ENCODE measurements at places on chromosomes 13 and 19.

DNA sequence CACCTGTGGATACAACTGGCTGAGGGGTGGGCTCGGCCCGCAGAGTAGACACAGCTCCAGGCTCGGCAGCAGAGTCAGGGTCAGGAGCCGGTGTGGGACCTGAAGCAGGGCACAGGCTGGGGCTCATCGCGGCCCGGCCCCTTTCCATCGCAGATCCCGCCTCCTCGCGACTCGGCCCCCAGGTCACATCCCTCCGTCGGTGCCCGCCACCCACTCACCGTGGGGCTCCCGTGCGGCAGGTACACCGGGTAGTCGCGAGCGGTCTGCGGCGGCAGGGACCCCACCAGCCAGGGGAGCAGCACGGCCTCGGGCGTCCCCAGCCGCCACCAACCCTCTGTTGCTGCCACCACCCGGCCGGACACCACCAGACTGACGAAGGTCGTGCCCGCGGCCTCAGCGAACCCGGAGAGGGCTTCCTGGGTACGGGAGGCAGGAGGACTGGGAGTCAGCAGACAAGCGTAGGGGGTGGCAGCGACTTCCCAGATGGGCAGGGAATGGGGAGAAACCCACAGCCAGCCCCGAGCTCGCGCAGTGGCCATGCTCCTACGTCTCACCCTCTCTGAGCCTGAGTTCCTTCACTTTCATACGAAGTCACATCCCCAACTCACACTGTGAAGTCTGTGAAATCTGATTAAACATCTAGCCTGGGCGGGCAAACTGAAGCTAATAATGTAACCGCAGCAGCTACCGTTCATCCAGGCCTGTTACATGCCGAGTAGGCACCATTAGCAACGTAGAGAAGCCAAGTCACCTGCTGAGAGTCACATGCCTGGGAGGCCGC, 3.7 kb downstream of the FUZ start:
- peak; percentile 39 for DNase-seq

GRCh38 chr13:40136896-40137295, 481.4 kb downstream of the COG6 start:
- DNase-seq = no peak

DNA sequence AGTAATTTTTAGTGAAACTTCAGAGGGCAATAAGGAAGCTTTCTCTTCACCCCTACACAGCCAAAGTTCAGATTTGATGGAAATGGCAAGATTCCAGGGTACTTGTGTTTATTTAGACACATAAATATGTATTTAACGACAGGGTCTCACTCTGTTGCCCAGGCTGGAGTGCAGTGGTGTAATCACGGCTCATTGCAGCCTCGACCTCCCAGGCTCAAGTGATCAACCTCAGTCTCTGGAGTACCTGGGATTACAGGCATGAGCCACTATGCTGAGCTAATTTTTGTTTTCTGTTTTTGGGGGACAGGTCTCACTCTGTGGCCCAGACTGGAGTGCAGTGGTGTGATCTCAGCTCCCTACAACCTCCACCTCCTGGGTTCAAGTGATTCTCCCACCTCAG, 2.0 kb upstream of the SYCE2 start:
- DNase-seq = no peak

DNA sequence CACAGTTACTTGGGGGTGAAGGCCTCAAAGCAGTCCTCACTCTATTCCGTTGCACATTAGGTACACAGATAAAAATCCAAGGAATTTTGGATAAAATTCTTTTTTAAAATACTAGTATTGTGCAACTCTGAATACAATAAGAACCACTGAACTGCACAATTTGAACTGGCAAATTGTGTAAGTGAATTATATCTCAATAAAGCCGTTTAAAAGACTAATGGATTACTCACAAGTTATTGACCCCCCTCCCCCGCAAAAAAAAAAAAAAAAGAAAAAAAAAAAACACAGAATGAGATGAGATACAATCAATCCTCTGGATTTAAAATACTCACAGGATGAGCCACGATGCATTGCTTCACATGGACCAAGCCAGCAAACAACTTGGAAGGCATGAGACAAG, 86.4 kb downstream of the CRYL1 start:
- DNase-seq = no peak

- DNase-seq = no peak
Measured at GRCh38 chr19:13118424-13119193, 545 bp downstream of the NACC1 start.

DNA sequence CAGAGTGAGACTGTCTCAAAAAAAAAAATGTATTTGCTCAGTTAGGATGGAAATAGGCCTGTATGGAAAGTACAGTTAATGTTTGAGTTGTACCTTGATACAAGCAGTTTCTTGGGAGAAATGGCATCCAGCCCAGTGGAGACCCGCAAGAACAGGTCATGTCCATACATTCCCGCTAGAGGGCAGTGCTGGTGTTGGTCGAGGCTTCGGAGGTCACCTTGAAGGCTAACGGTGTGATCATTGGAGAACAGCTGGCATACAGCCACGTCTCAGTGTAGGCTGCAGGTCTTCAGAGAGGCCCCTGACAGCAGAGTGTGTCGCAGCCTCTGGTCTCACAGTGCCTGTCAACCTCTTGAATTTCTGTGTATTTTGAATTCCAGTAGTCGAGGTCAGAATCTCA, 7.5 kb downstream of the ZNF610 start:
- peak; percentile 18 for DNase-seq

GRCh38 chr19:37413313-37414084, 42.6 kb downstream of the ZNF527 start:
- no peak for DNase-seq
